ENCODE measurements at places on chromosomes 5 and 9.

DNA sequence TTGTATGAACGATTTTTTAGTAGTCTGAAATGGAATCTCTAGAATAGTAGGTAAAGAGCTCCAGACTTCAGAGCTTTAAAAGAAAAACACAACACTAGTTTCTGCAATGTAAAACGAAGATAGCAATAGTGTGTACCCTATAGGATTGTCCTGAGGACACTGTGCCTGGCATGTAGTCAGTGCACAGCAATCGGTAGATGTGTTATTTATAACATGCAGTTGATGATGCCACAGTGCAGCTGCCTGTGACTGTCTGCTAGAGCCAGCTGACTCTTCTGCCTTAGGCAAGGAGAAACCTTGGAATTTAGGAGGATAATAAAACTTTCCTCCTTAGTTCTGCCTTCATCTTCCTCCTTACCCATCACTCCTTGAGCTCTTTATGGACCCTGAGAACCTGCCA lies 27.7 kb upstream of the TMOD1 start:
- no peak for DNase-seq

- peak; percentile 73 for DNase-seq
Measured at GRCh38 chr5:135433681-135434426, 13.3 kb downstream of the DCANP1 start.

DNA sequence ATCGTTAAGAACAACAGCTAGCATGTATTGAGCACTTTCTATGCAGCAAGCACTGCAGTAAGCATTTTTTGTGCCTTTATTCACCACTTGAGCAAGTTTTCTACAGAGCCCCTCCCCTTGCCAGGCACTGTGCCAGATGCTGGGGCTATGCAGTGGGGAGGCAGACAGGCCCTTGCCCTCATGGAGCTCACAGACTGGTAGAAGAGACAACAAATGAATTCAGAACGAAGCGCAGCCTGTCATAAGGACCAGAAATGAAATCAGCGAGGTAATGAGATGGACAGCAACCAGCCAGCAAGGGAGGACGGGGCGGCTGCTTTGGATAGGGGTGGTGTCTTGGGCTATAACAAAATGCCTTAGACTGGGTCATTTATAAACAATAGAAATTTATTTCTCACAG lies 68.8 kb downstream of the C9orf50 start:
- DNase-seq: no peak

DNA sequence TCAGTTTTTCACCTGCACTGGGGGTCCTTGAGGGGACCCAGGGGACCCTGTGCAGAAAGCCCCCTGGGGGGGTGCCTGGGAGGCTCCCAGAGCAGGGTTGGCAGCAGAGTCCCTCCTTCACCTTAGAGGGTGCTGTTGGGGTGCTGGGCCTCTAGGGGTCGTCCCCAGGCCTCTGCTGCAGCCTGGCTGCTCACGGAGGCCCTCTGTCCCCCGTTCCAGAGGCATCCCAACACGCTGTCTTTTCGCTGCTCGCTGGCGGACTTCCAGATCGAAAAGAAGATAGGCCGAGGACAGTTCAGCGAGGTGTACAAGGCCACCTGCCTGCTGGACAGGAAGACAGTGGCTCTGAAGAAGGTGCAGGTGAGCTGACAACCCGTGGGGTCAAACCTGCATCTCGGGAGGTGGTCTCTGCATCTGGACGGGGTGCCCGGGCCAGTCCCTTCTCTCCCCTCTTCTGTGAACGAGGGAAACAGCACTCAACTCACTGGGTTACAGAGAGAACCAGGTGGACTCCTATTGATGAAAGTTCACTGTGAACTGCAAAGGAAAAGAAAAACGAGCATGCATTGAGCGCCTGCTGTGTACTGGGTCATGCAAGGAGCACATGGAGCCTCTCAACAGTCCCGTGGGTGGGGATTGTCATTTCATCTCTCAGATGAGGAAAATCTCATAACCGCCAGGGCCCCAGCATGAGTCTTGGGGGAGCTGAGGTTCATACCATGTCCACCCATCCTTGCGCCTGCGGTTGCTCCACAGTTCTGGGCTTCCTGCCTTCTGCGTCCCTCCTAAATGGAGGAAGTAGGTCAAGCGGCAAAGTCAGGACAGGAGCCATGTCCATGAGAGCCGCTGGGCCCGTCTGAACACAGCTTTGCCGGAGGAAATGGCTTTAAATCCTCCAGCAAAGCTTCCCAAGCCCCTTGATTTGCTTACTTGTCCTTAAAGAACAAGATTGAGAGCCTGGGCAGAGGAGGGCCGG lies 54.8 kb downstream of the NEK6 start:
- DNase-seq: no peak

DNA sequence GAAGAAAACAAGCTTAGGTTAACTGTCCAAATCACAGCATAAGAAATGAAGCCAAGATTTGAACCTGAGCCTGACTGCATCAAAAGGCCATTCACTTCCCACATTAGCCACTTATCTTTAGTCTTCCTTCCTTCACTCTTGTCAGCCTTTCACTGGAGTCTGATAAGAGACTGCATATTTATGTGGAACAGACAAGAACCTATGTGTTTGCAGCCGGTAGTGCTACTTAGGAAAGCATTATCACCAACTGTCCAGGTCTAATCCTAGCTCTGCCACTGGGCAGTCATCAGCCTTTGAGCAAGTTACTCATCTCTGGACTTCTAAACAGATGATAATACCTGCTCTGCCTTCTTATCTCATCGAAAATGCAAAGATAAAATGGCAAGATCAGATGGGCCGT lies 12.1 kb upstream of the ATP6V0E1 start:
- DNase-seq: no peak

DNA sequence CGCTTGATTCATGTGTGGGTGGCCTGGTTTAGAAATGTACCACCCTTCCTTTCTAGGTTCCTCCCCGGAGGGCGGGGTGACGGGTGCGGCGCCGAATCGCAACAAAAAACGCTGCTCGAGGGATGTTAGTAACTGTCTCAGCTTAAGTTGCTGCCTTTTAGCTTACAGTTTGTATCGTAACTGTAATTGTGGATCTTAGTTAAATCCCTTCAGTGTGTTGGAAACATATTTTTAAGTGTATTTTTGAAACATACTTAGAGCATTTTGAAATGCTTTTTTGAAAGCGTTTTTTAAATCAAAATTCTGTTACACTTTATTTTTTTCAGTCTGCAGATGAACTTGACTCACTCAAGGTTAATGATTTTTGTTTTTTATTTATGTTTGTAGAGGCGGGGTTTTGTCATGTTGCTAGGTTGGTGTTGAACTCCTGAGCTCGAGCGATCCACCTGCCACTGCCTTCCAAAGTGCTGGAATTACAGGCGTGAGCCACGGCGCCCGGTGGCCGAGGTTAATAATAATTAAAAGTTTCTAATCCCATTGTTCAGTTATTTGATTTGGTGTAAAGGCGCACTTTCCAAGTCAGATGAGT lies 997 bp upstream of the CHD1 start:
- DNase-seq: no peak

- no peak for DNase-seq
Measured at GRCh38 chr5:173035904-173036707, 20.0 kb upstream of the CREBRF start.

GRCh38 chr9:20732118-20732517 lies 48.1 kb downstream of the FOCAD start:
- DNase-seq: no peak

GRCh38 chr5:1330847-1331831 lies 13.8 kb downstream of the CLPTM1L start:
- DNase-seq: no peak

DNA sequence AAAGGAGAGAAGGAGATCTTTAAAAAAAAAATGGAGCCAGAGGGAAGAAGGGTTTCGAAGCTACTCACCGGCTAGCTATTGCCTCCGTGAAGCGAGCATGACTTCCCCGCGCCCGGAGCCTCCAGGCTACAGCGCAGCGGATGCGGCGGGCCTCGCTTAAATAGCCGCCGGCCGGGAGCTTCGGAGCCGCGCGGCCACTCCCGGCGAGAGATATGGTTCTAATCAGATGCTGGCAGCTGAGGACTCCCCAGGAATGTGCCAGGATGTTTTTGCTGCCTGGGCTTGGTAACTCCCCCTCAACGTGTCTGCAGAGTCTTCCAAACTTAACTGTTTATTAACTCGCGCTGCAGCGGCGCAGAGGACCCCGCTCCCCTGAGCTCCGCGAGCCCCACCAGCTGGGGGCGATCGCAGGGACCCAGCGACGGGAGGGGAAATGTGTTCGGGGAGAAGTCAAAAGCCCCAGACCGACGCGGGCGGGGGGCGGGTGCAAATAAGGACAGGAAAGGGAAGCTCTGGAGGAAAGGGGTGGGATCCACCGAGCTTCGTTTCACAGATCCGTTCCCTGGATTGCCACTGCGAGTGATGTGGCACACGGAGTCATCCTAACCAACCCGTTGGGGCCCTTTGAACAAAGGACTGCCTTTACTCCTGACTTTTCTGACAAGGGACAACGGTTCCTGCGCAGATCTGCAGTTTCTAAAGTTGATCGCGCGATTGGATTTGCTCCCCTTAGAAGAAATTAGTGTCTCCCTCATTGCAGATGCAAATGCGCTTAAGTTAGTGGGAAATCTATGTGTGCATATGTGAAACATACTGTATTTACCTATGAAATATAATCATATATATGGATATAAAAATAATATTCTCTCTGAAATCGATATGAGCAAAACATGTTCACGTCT lies at the start of gene DAB2:
Gene DAB2 (minus strand): TSS at position 245 of the 902 bp plus-strand sequence. CDS start 30,660 bp downstream, outside the sequence.
- peak; percentile 98 for DNase-seq

DNA sequence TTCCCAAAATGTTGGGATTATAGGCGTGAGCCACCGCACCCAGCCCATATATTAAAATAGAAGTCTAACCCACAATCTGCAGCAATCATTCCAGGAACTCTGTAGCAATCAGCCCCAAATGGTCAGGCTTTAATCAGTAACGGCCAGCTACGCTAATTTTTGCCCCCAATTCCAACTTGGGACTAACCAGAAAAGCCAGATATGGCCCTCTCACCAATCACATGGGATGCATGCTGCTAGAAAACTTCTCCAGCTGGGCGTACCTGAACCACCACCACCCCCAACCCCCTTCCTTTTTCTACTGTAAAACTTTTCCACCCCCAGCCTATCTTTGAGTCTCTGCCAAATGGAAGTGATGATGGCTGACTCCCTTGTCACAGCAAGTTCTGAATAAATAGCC lies 4.1 kb downstream of the SUSD1 start:
- no peak for DNase-seq

GRCh38 chr9:68775003-68775730 lies 70.1 kb downstream of the PIP5K1B start:
- DNase-seq: no peak

GRCh38 chr9:130110166-130110565 lies 56.5 kb downstream of the GPR107 start:
- DNase-seq: no peak

DNA sequence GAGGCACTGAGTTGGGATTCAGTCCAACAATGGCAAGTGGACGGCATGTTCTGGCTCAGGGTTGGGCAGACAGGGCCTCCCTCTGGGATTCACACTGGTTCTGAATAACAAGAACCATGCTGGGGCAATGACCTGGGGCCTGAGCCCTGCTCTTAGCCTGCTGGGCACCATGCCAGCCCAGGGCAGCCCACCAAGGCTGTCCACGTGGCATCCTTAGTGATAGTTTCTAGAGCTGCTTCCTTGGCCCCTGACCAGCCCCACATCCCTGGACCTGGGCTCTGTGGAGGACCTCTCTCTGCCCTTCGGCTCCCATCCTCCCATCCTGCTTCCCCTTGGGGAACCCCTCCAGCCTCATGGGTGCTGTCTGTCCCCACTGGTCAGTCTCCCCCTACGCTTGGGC lies 22.3 kb upstream of the OLFM1 start:
- DNase-seq: peak; percentile 16

- no peak for DNase-seq
Measured at GRCh38 chr9:77672183-77672582, 24.1 kb upstream of the GNA14 start.

GRCh38 chr9:15999422-16000339 lies 446.8 kb downstream of the CCDC171 start:
- DNase-seq: peak; percentile 90

GRCh38 chr9:12464910-12465512 lies 228.2 kb upstream of the TYRP1 start:
- DNase-seq: no peak

DNA sequence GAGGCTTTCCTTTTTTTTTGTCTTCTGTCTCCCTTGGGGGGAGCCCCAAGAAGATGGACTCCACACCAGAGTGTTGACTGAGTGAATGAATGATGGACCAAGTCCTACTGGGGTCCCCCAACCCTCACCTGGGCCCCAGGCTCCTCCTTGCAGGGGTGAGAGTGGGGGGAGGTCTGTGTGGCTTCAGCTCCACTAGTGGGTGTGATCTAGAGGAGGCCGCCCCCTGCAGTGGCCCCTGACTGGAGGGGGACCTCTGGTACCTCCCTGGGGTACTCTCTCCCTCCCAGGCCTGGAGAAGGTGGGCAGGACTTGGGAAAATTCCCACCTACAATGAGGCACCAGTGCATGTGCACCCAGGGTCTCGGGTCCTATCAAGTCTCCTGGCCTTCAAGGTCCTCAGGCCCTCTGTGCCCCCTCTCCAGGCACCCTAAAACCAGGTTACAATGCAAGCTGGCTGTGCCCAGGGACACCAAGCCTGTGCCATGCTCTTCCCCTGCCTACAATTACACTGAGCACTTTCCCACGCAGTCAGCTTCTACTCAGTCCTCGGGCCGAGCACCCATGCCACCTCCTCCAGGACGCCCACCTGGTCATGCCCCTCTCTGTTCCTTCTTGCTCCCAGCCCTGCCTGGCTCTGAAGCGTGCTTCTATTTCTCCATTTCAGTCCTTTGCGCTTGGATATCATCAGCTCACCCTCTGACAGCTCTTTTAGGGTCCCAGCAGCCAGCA lies 117.2 kb upstream of the PHYKPL start:
- DNase-seq: no peak

- no peak for DNase-seq
Measured at GRCh38 chr5:96909435-96909834, 26.4 kb upstream of the LNPEP start.

- DNase-seq: no peak
Measured at GRCh38 chr9:26669701-26670670, 222.6 kb downstream of the CAAP1 start.

DNA sequence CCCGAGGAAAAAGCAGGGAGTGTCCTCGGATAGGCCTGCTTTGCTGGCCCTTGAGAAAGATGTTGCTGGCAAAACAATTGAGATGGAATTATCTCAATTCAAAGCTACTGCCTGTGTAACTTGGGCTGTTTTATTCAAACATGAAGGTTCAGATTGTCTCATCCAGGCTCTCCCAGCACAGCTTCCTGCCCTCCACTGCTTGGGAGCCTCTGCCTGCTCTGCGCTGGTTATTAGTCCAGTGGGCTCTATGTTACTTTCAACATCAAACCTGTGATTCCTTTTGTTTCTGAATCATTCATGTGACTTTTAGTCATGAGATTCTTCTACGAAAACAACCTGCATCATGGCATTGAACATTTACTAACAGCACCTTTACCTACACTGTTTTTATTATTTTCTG lies 123.2 kb downstream of the SNCAIP start:
- DNase-seq: no peak

DNA sequence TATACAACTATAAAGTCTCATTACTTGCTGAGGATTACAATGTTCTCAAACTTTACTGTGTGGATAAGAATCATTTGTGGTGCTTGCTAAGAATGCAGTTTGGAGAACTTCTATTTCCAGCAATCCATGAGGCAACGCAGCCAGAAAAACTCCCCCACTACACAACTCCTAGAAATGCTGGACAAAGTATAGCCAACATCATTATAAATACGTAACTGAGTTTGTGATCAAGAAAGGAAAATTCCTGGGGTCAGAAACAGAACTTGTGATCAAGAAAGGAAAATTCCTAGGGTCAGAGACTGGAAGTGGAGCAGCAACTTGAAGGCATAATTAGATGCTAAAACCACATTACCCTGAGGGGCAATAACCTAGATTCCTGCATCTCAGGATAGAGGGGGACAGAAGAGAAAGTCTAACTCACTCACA lies 81.1 kb downstream of the MAT2B start:
- DNase-seq: peak; percentile 55

GRCh38 chr9:118128313-118128712 lies 424.1 kb downstream of the TLR4 start:
- DNase-seq: no peak
